Smooth muscle cell of the pulmonary artery (primary cell): ENCODE measurements at places on chromosomes 2 and 18. TPM values are rescaled to one million over a fixed set of nuclear protein-coding genes. Genes with fewer than 3 reads are reported as not detected.

ALKAL2 gene
- not detected in 2 replicates for total RNA-seq

TIMM21 gene
- total RNA-seq, result 27.2 and 27.6 TPM in 2 replicates

CKAP2L gene
- total RNA-seq, result 1.3 and 4.0 TPM in 2 replicates

AGFG1 gene
- total RNA-seq, result 62.7 and 62.8 TPM in 2 replicates

MYOM1 gene
- total RNA-seq, result 2.5 and 4.3 TPM in 2 replicates

BOK gene
- 13.4 and 14.5 TPM in 2 replicates for total RNA-seq

LYPD6 gene
- total RNA-seq, result 0.07 TPM in 1 of 2 replicates, not detected in the other

PTPN4 gene
- 28.0 and 39.3 TPM in 2 replicates for total RNA-seq

TSPYL6 gene
- total RNA-seq, result not detected in 2 replicates

REG3A gene
- not detected in 2 replicates for total RNA-seq

OTOS gene
- not detected in 2 replicates for total RNA-seq

CACNB4 gene
- total RNA-seq, result 2.0 and 10.8 TPM in 2 replicates

AOX1 gene
- total RNA-seq, result 13.0 and 32.9 TPM in 2 replicates

GPBAR1 gene
- 0.03 and 0.13 TPM in 2 replicates for total RNA-seq

SERPINB5 gene
- 0.07 TPM in 1 of 2 replicates, not detected in the other for total RNA-seq

TTN gene
- total RNA-seq, result 1.2 and 3.3 TPM in 2 replicates

ABHD1 gene
- 0.13 and 0.20 TPM in 2 replicates for total RNA-seq

SERPINB11 gene
- not detected in 2 replicates for total RNA-seq

HAAO gene
- 0.85 TPM in 1 of 2 replicates, not detected in the other for total RNA-seq

DCDC2C gene
- not detected in 2 replicates for total RNA-seq

SCN2A gene
- 1.8 and 2.7 TPM in 2 replicates for total RNA-seq

KCNJ13 gene
- total RNA-seq, result not detected in 2 replicates

TSHZ1 gene
- total RNA-seq, result 4.2 and 6.1 TPM in 2 replicates

POMC gene
- 1.2 and 2.0 TPM in 2 replicates for total RNA-seq

FAM124B gene
- under 0.01 and 0.33 TPM in 2 replicates for total RNA-seq
